ENCODE measurements at places on chromosomes 4 and X. TPM values are rescaled to one million over a fixed set of nuclear protein-coding genes. Genes with fewer than 3 reads are reported as not detected.

HTRA3 gene
- 6.8 TPM for total RNA-seq

EREG gene
- total RNA-seq, result 34.4 TPM

ITM2A gene
- total RNA-seq, result not detected

SOX3 gene
- not detected for total RNA-seq

PALLD gene
- 85.3 TPM for total RNA-seq

CMC4 gene
- 5.6 TPM for total RNA-seq

AKAP4 gene
- total RNA-seq, result not detected

NXF2 gene
- not detected for total RNA-seq

MID2 gene
- total RNA-seq, result 10.7 TPM

SMIM10 gene
- total RNA-seq, result 4.4 TPM

PGRMC2 gene
- total RNA-seq, result 157 TPM

PPBP gene
- not detected for total RNA-seq

ITGB1BP2 gene
- total RNA-seq, result 0.53 TPM

SSX1 gene
- not detected for total RNA-seq

BEX2 gene
- not detected for total RNA-seq

UCP1 gene
- not detected for total RNA-seq

MAGEE1 gene
- total RNA-seq, result 2.9 TPM

PCSK1N gene
- not detected for total RNA-seq

ARHGAP6 gene
- total RNA-seq, result 0.55 TPM

HERC5 gene
- total RNA-seq, result not detected

CXCL1 gene
- total RNA-seq, result 0.71 TPM

TSPAN5 gene
- total RNA-seq, result 73.4 TPM

SLC4A4 gene
- 25.3 TPM for total RNA-seq

TCP11X2 gene
- total RNA-seq, result not detected

XG gene
- not detected for total RNA-seq

ACSL4 gene
- 97.6 TPM for total RNA-seq

GPR34 gene
- total RNA-seq, result not detected
